ENCODE measurements at places on chromosomes 16 and 17.

- DNase-seq = no peak
Measured at GRCh38 chr16:8554881-8555280, 35.4 kb downstream of the TMEM114 start.

DNA sequence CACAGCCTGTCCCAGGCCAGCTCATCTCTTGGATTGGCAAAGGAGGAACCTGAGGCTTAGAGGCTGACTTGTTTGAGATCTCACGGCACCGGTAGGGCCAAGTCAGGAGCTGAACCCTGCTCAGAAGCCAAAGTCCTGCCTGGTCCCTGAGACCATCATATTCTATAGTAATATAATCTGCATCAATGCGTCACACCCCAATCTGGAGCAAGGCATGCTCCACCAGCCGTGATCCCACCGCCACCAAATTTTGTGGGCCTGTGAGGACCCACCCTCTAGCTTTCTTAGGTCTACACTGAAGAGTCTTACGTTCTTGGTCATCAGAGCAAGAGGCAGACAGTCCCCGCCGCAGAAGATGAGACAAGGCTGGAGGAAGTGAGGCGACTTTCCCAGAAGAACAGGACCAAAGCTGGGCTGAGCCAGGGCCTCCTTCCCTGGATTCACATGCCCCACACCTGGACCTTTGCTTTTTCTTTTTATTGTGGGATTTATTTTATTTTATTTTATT is 2.7 kb downstream of the SULT1A1 start:
- no peak for DNase-seq

DNA sequence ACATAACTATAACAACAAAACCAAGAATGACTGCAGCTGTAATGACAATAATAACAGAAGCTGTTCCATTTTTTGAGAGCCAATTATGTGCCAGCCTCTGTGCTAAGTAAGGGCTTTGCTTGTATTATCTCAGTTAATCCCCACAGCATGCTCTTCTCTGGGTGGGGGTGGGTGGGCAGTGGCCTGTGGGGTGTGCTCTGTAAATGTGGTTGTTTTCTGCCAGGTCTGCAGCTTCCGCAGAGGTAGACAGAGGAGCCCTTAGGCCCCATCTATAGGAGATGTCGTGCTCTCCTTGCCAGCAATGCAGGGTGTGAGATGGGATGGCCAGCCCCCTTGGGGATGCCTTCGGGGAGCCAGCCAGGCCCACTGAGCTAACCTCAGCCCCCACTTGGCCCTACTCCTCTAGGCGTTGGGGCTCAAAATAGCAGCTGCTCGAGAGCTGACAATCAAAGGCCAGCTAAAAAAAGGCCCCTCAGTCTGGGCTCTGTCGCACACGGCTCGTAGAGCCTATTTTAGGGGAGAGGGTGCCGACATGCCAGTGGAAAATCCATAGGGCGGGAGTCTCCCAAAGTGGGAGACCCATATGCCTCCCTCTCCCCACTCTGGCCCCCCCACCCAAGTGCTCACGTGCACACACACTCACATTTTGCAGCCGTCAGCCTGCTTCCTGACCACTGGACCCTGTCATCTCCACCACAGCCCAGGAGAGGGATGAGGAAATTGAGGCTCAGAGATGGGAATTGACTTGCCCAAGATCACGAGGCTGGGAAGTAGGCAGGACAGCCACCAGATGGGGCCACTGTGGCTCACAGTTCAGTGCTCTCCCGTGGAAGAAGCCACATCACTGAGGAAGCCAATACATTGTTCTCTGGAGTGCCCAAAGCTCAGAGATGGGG is 15.8 kb downstream of the CDH16 start:
- no peak for DNase-seq

- DNase-seq = no peak
Measured at GRCh38 chr16:21197112-21197511, 14.3 kb downstream of the ZP2 start.

DNA sequence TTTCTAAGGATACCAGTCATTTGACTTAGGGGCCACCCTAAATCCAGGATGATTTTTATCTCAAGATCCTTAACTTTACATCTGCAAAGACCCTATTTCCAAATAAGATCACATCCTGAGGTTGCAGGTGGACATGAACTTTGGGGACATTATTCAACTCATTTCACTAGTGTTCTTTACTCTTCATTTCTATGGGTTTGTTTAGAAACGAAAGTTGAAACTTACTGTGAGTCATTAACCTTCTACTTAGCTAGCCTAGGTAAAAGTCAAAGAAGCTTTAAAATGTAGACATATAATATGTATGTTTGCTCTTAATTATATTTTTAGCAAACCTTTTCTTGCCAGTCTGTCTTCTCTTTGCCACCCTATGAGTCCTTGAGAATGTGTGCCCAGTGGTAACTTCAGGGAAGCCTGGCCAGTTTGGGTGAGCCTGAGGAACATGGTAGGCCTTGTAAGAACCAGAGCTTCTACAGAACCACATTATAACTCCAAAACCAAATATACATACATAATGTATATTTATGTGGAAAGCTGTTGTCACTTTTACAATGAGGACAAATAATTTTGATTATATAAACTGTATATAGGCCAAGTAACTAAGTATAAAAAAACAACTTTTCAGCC is 38.4 kb downstream of the BPTF start:
- DNase-seq = no peak

DNA sequence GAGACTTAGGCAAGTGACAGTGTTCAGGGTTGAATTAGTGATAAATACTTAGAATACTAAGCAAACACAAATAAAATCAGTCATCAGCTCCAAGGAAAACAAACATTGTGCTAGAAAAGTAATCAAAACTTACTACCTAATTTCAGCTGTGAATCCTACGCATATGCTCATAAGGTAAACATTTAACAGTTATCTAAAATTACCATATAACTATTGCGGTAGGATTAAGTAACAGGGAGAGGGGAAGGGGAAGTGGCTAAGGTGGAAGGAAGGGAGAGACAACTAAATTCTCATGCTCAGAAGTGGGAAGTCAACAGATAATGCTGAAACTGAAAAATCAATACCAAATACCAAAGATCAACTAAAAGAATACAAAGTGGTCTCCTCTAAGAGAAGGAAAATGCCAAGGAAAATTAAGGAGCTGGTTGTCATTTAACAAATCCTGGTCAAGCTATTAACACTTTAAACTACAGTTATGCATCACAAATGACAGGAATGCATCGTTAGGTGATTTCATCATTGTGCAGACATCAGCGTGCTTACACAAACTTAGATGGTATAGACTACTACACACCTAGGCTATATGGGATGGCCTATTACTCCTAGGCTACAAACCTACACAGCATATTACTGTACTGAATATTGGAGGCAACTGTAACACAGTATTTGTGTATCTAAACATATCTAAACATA is 20.0 kb downstream of the USP32 start:
- no peak for DNase-seq

GRCh38 chr16:70720425-70721201 is 34.8 kb upstream of the MTSS2 start:
- no peak for DNase-seq

GRCh38 chr16:29192329-29193247 is 207.7 kb downstream of the LAT start:
- peak; percentile 7 for DNase-seq

Measured in testis (tissue), 5 donors.